ENCODE measurements at places on chromosomes 5 and 9.

GRCh38 chr5:148374690-148375360 is 8.9 kb upstream of the FBXO38 start:
- peak; percentile 58 for DNase-seq

GRCh38 chr5:36366883-36367282 is 65.2 kb upstream of the RANBP3L start:
- DNase-seq, result no peak

- DNase-seq, result no peak
Measured at GRCh38 chr9:18660001-18660400, 186.0 kb downstream of the ADAMTSL1 start.

GRCh38 chr9:129724456-129725190 is 28.2 kb downstream of the PTGES start:
- no peak for DNase-seq

GRCh38 chr5:97834561-97834960 is 651.5 kb upstream of the RIOK2 start:
- DNase-seq, result no peak

DNA sequence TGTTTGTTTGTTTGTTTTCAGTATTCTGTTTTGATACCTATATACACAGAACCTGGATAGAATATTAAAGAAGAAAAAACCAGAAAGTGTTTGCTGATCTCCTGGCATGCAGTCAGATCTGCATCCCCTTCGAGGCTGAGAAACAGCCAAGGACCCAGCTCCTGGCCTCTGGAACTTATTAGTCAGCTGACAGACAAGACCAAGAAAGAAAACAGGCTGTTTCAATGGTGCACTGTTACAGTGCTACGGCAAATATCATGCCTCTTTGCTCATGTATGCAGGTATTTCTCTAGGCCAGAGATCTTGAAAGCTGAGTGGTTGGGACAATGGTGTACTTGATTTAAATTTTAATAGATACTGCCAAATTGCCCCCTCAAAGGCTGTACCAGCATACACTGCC is 95.0 kb downstream of the C5orf15 start:
- DNase-seq, result no peak

GRCh38 chr5:82018462-82018861 is 46.6 kb downstream of the ATG10 start:
- no peak for DNase-seq

GRCh38 chr5:169494383-169494935 is 89.1 kb upstream of the SPDL1 start:
- DNase-seq, result no peak

GRCh38 chr5:34706084-34706483 is 50.0 kb downstream of the RAI14 start:
- DNase-seq, result no peak

DNA sequence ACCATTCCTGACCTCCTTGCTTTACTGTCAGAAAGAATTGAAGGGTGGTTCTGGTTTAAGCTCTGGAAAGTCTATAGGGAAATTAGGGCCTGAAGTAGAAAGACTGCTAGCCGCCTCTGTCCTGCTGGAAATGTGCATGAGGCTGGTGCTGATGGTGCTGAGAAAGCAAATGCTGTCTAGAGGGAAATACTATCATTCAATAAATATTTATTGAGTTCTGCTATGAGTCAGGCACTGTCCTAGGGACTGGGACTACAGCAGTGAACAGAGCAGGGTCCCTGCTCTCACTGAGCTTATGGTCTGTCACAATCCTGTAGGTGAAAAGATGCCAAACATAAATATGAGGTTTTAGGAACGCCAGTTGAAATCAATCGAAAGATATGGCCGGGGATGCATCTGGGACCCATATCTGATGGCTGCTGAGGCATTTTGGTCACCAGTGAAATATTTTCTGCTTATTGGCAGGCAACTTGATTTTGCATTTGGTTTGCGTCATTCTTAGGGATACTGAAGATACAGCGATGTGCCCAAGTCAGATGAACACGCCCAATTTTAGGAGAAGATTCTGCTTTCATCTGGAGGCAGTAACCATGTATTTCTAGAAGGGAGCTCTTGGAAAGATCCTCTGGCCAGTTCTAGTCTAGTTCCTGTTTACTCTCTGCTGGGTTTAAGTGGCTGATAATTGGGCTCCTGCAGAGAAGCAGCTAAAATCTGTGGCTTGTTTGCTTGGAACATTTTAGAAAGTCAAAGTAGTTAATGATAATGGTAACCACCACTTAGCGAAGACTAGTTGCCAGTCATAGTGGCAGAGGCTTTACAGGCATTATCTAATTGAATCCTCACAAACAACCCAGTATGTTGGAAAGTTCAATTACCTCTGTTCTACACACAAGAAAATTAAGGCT is 73.3 kb downstream of the INSYN2B start:
- no peak for DNase-seq

- no peak for DNase-seq
Measured at GRCh38 chr9:32292611-32293010, 91.8 kb upstream of the ACO1 start.

DNA sequence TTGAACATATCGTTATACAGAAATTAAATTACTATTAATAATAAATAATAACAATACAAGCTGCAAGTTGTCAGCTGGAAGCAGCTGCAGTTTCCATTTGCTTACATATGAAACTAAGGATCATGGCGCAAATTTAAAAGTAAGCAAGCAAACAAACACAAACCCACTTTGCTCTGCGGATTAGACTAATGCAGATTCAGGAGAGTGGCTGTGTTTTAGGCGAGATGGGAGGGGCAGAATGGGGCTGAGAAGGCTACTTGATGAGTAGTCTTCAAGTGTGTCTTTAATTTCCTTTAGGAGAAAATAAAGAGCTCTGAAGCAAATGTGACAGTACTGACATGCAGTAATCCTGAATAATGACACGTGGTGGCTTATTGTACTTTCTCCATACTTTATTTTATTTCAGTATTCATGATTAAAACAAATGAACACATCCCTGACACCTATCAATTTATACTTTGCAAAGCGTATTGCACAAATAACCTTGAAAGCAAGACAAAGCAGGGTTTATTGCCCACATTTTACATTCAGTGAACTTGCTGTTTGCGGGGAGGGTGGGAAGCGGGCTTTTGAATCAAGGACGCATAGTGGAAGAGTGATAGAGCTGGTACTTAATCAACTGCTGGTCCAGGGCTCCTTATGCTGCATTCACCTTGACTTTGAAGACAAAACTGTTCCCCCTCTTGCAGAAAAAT is 221.4 kb upstream of the TRIM32 start:
- no peak for DNase-seq
